ENCODE measurements at places on chromosomes 4 and X.

- DNase-seq: peak; percentile 11
Observed at GRCh38 chrX:3548765-3549391, 164.6 kb downstream of the PRKX start.

GRCh38 chr4:56972389-56972788 is 5.0 kb downstream of the NOA1 start:
- no peak for DNase-seq

DNA sequence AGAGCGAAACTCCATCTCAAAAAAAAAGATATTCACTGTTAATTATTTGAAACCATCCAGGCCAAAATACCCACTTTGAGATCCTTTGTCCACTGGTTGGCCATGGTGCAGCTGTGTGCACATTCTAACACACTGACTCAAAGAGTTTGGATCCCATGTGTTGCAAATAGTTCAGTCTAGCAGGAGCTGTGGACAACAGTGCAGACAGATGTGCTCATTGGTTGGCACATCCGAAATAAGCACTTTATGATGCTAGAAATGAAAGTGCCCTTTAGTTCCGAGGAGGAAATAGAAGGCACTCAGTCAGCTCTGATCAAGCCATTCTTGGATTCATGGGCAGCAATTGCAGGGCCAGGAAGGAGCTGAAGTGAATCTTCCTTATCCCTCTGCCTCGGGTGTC is 63.0 kb upstream of the TMEM150C start:
- no peak for DNase-seq

DNA sequence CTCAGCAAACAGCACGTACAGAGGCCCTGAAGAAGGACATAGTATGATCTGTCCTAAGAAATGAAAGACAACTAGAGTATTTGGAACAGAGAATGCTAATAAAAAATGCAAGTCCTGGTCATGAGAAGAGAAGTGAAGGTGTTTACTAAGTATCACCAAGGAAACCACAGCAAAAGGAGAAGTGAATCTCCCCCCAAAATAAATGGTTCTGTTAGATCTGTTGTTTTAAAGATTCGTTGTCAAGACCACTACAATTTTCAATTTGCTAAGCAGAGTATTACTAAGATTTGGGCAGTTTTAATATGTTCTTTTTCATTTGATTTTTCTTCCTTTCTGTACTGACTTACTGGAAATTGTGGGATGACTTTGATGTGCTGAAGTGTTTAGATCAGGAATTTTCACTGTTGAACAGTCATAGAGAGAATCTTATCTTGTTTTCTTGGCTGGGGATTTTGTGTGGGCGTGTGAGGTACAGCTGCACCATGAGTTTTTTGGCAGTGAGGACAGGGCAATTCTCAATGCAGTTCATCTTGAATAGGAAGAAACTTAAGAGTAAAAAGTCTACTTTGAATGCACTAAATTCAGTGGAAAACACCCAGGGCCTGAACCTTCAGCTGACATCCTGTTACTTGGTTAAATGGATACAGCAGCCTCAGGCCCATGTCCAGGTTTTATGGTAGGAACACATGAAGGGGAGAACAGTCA is 132.2 kb downstream of the STIM2 start:
- peak; percentile 34 for DNase-seq

GRCh38 chr4:145625677-145626622 is 6.8 kb downstream of the MMAA start:
- DNase-seq: no peak

- DNase-seq: no peak
Observed at GRCh38 chr4:172692701-172693100, 475.9 kb upstream of the GALNT7 start.

GRCh38 chrX:70134116-70134477 is 850 bp downstream of the IGBP1 start:
- DNase-seq: no peak

- no peak for DNase-seq
Observed at GRCh38 chr4:153522802-153523094, 56.6 kb downstream of the TMEM131L start.

- DNase-seq: no peak
Observed at GRCh38 chrX:111624169-111624568, 56.8 kb upstream of the ALG13 start.

- DNase-seq: peak; percentile 91
Observed at GRCh38 chr4:83320548-83320947, 14.1 kb downstream of the HPSE start.

GRCh38 chr4:108103099-108103862 is 65.5 kb downstream of the LEF1 start:
- DNase-seq: no peak

- no peak for DNase-seq
Observed at GRCh38 chr4:23153076-23153475, 460.3 kb downstream of the GBA3 start.

- DNase-seq: no peak
Observed at GRCh38 chr4:104592183-104592582, 97.5 kb upstream of the CXXC4 start.

DNA sequence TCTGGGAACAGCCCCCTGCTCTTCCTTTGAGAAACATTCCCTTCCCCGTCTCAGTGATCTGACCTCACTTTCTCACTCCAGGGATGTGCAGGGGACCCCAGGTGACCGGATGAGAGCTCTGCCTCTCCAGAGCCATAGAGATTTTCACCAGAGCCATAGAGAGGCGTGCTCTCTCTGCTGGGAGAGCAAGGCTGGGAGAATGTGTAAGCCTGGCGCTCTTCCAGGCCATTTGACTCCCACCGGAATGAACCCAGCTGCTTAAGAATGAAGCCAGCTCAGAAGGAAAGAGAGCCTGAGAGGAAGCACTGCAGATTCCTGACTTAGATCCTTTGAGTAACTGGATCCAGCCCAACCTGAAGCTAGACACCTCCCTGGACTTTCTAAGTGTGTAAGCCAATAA is 106.4 kb downstream of the DHX15 start:
- DNase-seq: no peak
